A549 treated with ZK216348 at 1 μM for 4 hours (cell line): ENCODE measurements at places on chromosomes 16 and 17. TPM values are rescaled to one million over a fixed set of nuclear protein-coding genes. Genes with fewer than 3 reads are reported as not detected.

Gene CA7
- not detected in 5 replicates for total RNA-seq

Gene CANT1
- total RNA-seq, result 53.9 to 90.2 TPM (median 85.8 TPM) in 5 replicates

Gene SLC46A1
- 13.8 to 24.9 TPM (median 20.2 TPM) in 5 replicates for total RNA-seq

Gene C1QL1
- total RNA-seq, result 13.1 to 36.0 TPM (median 31.1 TPM) in 5 replicates

Gene FOXF1
- total RNA-seq, result not detected in 5 replicates

Gene GHDC
- total RNA-seq, result 11.9 to 22.4 TPM (median 20.1 TPM) in 5 replicates

Gene ENPP7
- not detected in 5 replicates for total RNA-seq

Gene CACNG4
- 10.0 to 14.2 TPM (median 13.1 TPM) in 5 replicates for total RNA-seq

Gene GDPD3
- total RNA-seq, result 1.1 to 2.1 TPM (median 1.6 TPM) in 5 replicates

Gene DBNDD1
- total RNA-seq, result 38.4 to 67.1 TPM (median 61.3 TPM) in 5 replicates

Gene CTRB1
- total RNA-seq, result not detected in 5 replicates
